ENCODE measurements at places on chromosomes 3 and 15.

DNA sequence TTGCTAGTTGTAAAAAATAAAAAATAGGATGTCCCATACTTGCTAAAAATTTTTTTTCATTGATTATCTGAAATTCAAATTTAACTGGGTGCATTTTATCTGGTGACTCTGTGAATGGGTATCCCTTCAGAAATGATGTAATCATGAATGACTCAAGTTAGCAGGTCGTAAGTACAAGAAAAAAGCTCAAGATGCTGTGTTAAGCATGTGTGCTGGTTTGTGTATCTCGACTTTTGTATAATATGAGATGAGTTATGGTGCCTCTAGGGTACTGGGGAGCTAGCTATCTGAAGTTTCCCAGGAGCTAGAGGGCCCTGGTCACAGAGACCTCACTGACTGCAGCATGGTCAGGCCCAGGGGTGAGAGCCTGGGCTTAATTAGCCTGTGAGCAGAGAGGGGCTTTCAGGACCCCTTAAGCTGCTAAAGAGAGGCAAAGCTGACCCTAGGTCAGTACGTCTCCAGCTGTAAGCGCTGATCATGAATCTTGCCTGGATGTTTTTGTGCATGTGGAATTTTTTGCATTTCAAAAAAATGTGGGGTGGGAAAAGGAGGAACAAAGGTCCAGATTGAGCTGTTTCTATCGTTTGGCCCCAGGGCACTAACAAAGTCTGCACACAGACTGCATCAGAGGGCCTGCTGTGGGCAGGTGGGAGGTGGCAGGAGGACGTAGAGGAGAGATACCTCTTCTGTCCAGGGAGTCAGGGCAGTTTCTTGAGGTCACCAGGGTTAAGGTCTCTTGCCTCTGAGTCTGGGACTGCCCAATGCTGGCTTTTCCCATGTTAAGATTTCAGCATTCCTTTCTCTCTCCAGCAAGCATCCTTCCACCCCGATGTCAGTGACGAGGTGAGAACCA, 233.2 kb upstream of the TPM1 start:
- DNase-seq, result no peak

DNA sequence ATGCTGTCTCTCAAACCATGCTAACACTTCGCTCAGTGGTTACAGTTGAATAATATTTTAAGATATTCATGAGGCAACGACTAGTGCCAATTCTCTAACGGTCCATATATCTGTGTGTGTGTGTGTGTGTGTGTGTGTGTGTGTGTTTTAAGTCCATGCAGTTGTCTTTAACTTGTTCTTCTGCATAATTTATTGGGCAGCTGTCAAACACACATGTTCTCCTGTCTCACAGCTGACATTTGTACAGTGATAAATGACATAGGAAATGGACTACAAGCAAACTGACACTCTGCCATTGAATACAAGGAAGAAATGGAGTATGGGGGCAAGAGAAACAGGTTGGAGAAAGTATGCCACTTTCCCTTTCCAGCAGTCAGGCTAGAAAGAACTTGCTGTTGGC, 172.0 kb downstream of the PDZRN3 start:
- no peak for DNase-seq

- no peak for DNase-seq
Observed at GRCh38 chr15:52183562-52184173, 7.5 kb downstream of the GNB5 start.

DNA sequence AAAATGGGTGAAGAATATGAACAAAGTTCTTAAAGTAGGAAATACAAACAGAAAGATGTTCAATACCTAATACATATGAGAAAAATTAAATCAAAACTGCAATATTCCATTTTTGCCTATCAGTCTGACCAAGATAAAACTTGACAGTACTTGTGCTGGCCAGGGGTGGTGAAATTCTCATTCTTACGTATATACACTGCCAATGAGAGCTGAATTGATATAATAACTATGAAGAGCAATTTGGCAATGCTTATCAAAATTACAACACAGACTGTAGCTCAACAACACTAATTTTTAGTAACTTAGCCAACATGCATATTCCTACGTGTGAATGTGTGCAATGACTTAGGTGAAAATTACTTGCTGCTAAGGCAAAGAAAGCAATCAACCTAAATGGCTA, 90.2 kb downstream of the SETD2 start:
- no peak for DNase-seq

DNA sequence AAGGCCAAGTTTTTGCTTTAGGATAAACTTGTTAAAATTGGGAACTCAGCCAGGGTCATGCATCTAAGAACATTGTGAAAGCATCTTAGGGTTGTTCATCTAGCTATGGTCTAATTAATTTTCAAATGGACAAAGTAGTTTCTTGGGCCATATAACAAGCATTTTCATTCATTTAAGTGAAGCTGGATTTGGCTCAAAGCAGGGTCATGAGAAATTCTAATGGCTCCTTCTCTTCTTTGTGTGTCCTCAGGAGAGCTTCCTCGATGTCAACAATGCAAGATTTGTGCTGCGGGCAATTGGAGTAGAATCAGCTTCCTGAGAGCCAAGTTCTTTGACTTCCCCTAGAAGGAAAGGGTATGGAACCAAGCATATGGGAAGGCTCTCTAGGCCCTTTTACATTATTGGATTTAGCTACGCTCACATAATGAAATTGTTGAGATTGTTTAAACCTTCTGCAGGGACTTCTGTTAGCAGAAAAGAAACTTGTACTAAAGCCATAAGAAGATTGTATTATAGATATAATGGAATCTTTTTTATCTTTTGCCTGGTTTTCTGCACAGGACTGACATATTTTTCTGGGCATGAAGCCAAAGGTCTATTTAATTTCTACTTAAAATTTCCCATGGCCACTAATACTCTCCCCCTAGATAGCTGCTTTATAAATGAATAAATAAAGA, 1.8 kb upstream of the SAMMSON start:
- DNase-seq, result no peak

GRCh38 chr15:85954586-85954985, 125.1 kb upstream of the AGBL1 start:
- no peak for DNase-seq

DNA sequence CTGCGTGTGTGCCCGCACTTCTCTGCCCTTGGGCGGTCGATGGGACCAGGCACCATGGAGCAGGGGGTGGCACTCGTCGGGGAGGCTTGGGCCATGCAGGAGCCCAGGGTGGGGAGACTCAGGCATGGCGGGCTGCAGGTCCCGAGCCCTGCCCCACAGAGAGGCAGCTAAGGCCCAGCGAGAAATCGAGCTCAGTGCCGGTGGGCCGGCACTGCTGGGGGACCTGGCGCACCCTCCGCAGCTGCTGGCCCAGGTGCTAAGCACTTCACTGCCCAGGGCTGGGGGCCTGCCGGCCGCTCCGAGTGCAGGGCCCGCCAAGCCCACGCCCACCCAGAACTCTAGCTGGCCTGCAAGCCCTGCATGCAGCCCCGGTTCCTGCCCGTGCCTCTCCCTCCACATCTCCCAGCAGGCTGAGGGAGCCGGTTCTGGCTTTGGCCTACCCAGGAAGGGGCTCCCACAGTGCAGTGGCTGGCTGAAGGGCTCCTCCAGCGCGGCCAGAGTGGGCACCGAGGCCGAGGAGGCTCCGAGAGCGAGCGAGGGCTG, 553 bp upstream of the RTP4 start:
- no peak for DNase-seq

Data from COR-L47 (cell line).